Hair follicular keratinocyte (primary cell): ENCODE measurements at places on chromosomes 16 and 17. TPM values are rescaled to one million over a fixed set of nuclear protein-coding genes. Genes with fewer than 3 reads are reported as not detected.

The TSC2 gene
- total RNA-seq, result 22.3 and 23.4 TPM in 2 replicates

The KRT40 gene
- not detected in 2 replicates for total RNA-seq

The KIFC3 gene
- 45.6 and 57.0 TPM in 2 replicates for total RNA-seq

The CDC6 gene
- total RNA-seq, result 13.6 and 40.7 TPM in 2 replicates

The PRAC1 gene
- not detected in 2 replicates for total RNA-seq

The ZNF200 gene
- total RNA-seq, result 3.7 and 8.1 TPM in 2 replicates

The SHCBP1 gene
- 10.8 and 23.8 TPM in 2 replicates for total RNA-seq

The KRT33B gene
- 0.47 TPM in 1 of 2 replicates, not detected in the other for total RNA-seq

The PIK3R6 gene
- total RNA-seq, result not detected in 2 replicates

The TAT gene
- not detected in 2 replicates for total RNA-seq

The NPIPB2 gene
- 3.2 and 6.6 TPM in 2 replicates for total RNA-seq

The ATXN7L3 gene
- total RNA-seq, result 47.5 and 55.4 TPM in 2 replicates
